ENCODE measurements at places on chromosomes 1 and 21.
A peak's percentile ranks its signal among the peaks of the same experiment; 100 is the strongest.

DNA sequence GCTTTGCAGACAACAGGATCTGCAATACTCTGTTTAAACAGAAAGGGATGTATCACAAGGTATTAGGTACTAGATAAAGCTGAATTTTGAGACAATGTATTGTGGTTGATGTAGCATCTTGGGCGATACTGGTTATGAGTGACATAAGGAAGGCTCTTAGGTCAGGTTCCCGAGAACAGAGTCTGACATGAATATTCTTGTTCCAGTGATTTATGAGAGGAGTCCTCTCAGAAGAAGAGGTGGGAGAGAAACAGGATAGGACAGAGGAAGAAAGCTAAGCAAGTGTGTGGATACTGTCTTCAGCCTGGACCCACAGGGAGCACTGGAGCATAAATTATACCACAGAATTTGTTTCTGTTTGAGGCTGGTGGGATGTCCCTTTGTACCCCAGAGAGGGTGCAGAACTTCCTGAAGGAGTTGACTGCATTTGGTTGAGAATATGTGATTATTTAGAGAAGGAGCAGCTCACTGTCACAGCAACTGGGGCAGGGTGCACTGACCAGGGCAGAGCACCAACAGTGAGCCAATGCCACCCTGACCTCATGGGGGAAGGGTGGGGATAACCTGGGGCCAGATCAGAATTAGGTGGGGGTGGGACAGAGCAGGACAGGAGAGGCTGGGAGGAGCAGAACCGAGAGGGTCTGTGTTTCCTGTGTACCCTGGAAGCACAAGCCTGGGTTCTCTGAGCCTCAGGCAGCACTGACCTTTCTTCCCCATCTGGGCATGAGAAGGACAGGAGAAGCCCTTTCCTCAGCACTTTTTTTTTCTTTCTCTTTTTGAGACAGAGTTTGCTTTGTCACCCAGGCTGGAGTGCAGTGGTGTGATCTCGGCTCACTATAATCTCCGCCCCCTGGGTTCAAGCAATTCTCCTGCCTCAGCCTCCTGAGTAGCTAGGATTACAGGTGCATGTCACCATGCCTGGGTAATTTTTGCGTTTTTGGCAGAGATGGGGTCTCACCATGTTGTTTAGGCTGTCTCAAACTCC is 36.3 kb upstream of the SLC6A9 start:
- no peak for DNase-seq

DNA sequence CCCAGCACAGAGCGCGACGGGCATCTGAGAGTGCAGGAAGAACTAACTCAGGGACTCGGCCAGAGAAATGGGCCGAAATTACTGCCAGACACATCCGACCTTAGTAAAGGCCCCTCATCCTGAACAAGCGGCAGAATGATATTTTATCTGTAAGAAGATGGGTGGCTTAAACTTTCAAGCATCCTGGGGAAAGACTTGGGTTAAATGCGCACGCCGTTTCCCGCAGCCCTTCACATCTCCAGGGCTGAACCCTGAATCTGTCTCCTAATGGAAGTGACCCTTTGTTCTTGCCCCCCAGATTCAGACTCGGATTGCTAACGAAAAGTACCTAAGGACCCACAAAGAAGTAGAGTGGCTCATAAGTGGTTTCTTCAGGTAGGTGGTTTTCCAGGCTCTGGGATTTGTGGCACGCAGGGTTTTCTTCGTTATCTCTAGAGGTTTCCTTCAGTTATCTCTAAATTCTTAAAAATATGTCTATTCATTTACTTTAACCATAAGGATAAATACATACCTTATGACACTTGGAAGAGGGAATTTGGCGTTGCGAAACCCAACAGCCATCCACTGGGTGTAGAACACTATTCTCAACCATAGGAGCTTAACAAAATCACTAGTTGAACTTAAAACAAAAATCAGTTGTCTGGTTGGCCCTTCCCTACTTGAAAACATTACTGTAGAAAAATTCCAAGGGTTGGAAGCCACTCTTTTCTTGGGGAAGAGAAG is 627 bp downstream of the RIIAD1 start:
- no peak for DNase-seq

GRCh38 chr1:169814265-169814664 is 19.6 kb upstream of the METTL18 start:
- no peak for DNase-seq

DNA sequence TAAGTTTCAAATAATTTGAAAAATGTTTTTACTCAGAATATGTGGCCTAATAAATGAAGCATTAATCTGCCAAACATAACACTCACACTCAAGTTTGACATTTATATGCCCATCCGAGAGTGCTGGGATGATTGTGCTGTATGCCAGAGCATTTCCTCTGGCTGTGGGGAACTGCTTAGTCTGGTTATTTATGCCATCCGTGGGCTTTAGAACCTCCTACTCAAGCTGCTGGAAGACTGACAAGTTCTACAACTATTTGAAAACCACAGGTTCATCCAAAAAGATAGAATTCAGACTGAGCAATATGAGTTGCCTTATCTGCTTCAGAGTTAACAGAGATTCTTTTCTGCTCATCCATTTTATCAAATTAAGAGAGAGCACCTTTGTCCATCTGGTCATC is 25.9 kb downstream of the PCNX2 start:
- DNase-seq, result no peak

- no peak for DNase-seq
Observed at GRCh38 chr1:164857439-164857838, 298.5 kb downstream of the PBX1 start.

GRCh38 chr1:211527006-211527405 is 35.0 kb upstream of the RD3 start:
- no peak for DNase-seq

GRCh38 chr1:47725000-47725473 is 272.1 kb downstream of the TRABD2B start:
- no peak for DNase-seq

DNA sequence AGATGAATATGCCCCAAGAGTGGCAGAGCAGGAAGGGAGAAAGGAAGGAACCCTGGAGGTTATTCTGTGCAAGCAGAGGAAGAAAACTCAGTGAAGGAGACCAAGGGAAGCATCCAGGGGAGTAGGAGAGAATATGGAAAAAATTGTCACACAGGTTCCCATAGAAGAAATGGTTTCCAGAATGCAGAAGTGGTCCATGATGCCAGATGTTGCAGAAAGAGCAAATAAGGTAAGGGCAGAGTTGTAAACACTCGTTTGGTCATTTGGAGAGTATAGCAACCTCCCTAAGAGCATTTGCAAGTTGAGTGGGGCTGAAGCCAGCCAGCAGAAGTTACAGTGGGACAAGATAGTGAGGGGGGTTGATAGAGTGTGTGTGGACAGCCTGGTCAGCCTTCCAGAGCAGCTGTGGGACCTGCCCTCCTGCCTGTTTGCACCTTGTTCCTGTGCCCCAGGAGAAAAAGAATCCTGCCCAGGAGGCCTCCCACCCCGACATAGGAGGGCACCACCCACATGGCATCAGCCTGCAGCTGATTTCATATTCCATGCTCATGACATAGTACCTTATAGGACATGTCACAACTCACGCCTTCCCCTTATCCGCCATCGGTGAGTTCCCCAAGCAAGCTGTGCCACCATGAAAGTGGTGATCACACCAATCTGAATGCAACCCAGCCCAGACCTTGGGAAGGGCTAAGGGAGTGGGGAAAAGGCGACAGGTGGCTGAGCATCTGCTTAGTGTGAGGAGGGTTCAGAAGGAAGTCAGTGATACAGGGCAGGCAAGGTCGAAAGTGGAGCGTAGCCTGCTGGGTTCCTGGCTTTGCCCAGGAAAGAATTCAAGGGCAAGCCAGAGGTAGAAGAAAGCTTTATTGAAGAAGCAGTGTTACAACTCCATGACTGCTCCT is 8.2 kb upstream of the NEK2 start:
- DNase-seq, result no peak

DNA sequence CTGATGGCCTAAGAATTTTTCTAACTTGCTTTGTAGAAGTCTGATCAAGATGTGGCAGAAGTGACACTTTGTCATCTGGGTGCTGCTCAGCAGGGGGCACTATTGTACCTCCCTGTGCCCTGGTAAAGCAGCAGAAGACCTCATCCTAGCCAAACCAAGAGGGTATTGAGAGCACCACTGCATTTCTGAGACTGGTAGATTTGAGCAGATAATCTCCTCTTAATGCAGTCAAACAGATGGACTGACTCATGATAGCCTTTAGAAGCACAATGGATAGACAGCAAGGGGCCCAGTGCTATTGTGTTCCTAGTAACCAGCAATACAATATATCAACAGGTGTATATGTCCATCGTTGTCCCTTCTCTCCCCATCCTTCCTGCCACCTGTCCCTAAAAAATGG is 5.7 kb downstream of the TPM3 start:
- peak; percentile 42 for DNase-seq

GRCh38 chr1:110067479-110067892 is 3.0 kb downstream of the ALX3 start:
- DNase-seq, result no peak

DNA sequence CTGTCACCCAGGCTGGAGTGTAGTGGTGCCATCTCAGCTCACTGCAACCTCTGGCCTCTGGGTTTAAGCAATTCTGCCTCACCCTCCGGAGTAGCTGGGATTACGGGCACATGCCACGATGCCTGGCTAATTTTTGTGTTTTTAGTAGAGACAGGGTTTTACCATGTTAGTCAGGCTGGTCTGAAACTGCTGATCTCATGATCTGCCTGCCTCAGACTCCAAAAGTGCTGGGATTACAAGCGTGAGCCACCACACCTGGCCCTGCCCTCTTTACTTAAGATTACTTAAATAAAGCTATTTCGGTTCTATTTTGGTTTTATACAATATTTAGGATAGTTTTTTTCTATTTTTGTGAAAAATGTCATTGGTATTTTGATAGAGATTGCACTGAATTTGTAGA is 15.3 kb upstream of the KCTD3 start:
- DNase-seq, result no peak

- DNase-seq, result no peak
Observed at GRCh38 chr21:46559291-46559983, 45.4 kb downstream of the S100B start.

DNA sequence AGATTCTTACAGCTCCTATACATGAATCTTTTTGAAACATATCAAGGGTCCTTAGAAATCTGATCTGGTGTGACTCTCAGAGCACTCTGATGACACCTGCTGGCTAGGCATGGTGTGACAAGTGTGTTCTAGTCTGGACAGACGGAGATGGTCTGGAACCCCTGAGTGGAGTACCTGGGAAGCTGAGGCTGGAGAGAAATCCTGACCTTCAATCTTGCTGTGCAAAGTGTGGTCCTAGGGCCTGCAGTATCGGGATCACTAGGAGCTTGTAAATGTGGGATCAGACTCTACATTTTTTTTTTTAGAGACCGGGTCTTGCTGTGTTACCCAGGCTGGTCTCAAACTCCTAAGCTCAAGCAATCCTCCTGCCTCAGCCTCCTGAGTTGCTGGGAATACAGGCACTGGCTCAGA is 78.6 kb upstream of the SOD1 start:
- peak; percentile 42 for DNase-seq

GRCh38 chr1:53378932-53379661 is 51.2 kb upstream of the LRP8 start:
- DNase-seq, result no peak

GRCh38 chr1:198157847-198158725 is 1.3 kb downstream of the NEK7 start:
- DNase-seq, result no peak

GRCh38 chr1:211343607-211344006 is 17.0 kb downstream of the TRAF5 start:
- DNase-seq, result no peak

- no peak for DNase-seq
Observed at GRCh38 chr21:18369115-18369514, 34.5 kb downstream of the TMPRSS15 start.

- DNase-seq, result no peak
Observed at GRCh38 chr1:205246351-205247119, 18.8 kb downstream of the TMCC2 start.

GRCh38 chr1:225467193-225468020 is 39.6 kb upstream of the LBR start:
- peak; percentile 62 for DNase-seq

GRCh38 chr1:172638885-172639831 is 19.7 kb upstream of the FASLG start:
- peak; percentile 58 for DNase-seq

- DNase-seq, result no peak
Observed at GRCh38 chr1:151006327-151007052, at the start of gene MINDY1. MINDY1 (minus strand) TSS chr1:151006902; CDS start chr1:151002617, 4,285 bp downstream.

- no peak for DNase-seq
Observed at GRCh38 chr1:100510451-100510850, 27.5 kb upstream of the GPR88 start.

GRCh38 chr1:157472959-157473358 is 79.4 kb downstream of the FCRL5 start:
- no peak for DNase-seq

DNA sequence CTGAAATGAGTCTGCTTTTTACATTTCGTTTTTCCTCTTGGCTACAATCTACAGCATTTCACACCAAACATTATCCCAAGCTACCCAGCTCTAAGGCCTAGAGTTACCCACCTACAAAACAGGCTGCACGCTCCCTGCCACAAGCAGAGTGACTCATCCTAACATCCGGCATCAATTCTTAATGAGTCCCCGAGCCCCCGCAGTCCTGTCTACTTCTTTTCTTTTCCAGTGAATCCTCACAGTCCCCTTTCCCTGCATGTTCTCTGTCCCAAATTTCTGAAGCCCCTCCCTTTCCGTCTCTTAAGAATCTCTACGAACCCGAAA is 650 bp downstream of the PCNX2 start:
- DNase-seq, result no peak

DNA sequence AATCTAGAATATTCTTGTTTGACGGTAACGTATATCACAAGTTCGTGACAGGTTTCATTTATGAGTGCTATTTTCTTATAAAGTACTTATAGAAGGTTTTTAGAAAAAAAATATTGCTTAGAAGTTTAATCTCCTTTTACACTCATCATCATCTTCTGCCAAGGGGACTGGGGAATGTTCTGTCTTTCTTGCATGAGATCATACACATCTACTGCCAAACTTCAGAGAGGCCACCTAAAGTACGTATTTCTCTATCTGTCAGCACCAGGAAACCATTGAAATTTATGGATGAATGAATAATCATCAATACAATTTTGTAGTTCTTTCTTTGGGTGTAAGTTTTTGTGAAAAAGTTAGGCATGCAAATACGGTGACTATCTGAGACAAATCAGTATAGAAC is 245.8 kb downstream of the SPATA17 start:
- no peak for DNase-seq

DNA sequence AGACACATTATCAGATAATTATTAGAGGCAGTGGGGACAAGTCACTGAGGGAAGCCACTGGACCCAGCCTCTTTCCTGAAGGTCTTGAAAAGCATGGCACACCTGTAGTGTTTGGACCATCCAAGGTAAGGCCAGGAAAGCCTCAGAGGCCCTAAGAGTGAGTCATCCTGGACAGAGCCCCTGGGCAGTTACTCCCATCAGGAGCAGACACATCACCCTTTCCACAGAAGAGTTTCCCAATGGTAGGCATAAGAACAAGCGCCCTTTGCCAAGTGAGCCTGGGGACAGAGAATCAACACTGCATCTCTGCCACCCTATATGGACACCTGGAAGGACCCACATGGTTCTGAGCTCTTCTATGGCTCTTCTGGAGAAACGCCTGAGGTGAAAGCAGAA is 136.0 kb downstream of the PLXNA2 start:
- no peak for DNase-seq

DNA sequence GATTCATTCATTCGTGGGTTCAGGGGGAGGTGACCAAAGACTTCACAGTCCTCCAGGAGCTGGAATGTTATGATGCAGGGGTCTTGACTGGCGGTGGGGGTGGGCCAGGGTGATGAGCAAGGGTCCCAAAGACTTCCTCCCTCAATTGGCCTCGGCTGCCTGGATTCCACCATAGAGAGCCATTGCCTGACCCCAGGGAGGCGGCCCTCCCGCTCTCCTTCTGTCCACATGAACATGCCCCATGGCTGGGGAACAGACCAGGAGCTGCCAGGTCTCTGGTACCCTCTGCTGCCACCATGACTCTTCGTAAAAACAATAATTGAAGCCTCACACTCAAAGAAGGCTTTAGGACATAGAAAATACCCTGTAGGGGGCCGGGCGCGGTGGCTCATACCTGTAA is 102.5 kb upstream of the CASZ1 start:
- no peak for DNase-seq

Data from stimulated activated CD8-positive, alpha-beta memory T cell treated with anti-CD3 and anti-CD28 coated beads, Interleukin-2, amount 100 ng/mL, for 1 hour (primary cell).